Astrocyte of the cerebellum (primary cell): ENCODE measurements at places on chromosomes 3 and 15.

DNA sequence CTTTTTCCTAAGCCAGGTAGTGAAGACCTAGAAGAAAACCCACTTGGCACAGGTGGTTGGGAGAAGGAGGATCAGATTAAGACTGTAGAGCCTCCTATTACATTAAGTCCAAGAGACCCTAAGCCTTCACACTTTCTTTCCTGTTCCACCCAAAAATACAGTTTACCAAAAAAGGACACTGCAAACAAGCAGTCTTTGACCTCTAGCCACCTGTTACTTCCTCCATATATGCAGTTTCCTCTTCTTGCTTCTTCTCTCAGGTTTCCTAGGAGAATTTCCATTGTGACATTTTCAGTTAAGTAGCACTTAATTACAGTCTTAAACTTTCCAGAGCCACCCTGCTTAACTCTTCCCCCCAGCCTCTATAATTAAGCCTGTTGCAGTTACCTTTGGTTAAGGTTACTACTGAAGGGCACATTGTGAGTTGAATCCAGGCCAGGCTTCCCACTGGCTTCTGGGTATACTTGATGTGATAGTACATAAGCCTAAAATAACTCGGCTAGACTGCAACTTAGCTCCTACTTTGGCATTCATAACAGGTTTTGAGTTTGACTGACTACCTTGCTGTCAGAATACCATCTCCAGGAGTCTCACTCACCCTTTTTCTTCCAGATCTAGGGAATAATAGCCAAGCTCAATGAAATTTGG is 114.2 kb upstream of the UMPS start:
- no peak for DNase-seq

GRCh38 chr15:84600331-84600686 is 500 bp upstream of the ZSCAN2 start:
- DNase-seq = peak; percentile 48

- no peak for DNase-seq
Observed at GRCh38 chr15:93855181-93855826, 376.1 kb upstream of the MCTP2 start.

GRCh38 chr15:95267481-95267880 is 1036.1 kb downstream of the MCTP2 start:
- no peak for DNase-seq

DNA sequence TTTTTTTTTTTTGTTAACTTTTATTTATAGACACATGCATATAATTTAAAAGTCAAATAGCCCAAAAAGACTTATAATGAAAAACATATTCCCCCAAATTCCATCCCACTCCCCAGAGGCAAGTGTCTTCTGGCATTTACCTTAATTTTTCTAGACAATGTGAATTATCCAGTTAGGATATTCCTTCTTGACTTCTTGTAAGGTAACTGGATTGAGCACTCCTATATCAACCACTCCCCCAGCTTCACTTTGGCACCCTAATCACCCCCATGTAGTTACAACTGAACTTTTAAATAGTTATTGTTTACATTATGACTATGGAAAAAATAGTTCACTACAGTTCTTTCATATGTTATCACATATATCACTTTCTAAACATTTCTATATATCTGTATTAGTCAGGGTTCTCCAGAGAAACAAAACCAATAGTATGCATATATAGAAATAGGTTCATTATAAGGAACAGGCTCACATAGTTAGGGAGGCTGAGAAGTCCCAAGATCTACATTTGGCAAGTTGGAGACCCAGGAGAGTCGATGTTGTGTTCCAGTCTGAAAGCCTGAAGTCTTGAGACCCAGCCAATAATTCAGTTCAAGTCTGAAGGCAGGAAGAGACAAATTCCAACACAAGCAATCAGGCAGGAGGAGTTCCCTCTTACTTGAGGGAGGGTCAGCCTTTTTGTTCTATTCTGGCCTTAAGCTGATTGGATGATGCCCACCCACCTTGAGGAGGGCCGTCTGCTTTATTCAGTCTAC is 175.8 kb downstream of the THSD4 start:
- DNase-seq = no peak

- no peak for DNase-seq
Observed at GRCh38 chr15:33788906-33789540, 179.3 kb upstream of the CHRM5 start.

- DNase-seq = peak; percentile 92
Observed at GRCh38 chr3:111859974-111860859, 1.2 kb downstream of the PHLDB2 start.

DNA sequence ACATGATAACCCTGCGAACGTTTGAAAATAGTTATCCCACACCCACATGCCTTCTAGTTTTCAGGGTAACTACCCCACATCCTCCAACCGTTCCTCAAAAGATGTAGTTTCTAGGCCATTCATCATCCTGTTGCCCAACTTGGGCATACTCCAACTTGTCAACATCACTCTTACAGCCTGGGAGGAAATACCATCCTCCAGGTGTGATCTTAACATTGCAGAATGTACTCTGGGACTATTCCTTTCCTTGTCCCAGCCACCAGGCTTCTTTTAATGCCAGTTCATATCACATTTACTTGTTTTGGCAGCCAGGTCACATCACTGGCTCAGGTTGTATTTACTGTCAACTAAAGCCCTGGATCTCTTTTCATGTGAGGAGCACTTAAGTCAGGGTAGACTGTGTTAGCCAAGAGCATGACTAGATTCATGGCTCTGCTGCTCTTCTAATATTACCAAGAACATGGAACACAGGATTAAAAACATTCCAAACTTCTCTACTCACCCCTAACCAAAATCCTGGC is 4.0 kb upstream of the DENND6A start:
- no peak for DNase-seq

DNA sequence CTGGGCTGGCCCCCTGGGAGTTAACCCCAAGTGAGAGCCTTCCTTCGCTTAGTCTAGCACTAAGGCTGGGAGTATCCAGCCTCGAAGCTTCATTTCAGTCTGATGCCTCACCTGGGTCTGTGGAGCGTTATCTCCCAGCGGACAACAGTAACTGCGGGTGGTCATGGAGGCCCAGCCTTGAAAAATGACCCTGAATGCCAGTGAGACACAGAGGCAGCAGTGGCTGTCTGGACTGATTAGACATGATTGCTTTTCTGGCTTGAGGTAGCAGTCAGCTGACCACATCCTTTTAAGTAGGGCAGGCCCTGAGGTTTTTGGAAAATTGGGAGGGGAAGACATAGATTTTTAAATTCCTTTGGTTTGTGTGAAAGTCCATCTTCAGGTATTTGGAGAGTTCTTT is 28.2 kb upstream of the TRIM59 start:
- DNase-seq = peak; percentile 12

- peak; percentile 13 for DNase-seq
Observed at GRCh38 chr3:15860014-15860934, 62.5 kb upstream of the ANKRD28 start.

DNA sequence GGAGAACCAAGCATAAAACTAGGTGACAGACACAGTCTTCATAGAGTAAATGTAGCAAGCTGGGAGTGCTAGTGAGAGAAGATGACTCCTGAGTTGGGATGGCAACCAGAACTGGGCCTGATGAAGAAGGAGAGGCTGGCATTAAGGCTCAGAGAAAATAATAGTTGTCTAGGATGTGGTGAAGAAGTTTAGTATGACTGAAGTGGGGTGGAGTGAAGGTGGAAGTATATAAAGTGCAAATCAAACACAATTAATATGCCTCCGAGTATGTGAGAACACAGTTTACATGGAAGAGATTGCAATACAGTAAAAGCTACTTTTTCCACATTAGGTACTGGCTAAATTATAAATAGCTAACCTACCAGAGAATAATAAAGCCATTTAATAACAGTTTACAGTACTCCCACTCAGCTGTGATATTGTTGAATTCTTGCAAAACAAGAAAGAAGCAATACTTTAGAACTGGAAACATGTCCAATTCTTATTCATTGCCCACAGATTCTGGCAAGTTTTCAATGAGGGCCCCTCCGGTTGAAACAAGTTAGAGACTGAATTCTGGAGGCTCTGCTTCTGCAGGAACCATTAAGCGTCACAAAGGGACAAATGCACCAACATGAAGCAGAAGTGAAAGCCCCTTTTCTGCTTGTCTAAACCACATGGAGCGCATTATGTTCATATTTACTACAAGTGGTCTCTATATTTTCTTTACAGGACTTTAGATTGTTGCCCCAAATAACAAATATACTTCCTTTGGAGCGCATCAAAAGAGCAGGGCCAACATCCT is 243.7 kb downstream of the SLC9A9 start:
- DNase-seq = no peak

DNA sequence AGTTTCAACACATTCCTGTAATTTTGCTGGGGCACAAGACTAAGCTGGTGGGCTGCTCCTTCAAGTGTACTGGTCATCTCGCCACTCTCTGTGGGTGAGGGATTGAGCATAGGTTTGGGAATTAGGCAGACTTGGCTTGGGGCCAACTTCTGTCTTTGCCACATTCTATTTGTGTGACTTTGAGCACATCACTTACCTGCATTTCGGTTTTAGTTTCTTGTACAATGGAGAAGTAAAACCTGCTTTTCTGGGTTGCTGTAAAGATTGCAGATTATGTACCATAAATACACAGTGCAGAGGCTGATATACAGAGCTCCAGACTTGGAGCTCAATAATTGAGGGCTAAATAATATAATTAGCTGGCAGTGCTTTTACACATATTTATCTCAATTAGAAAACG is 162.1 kb downstream of the C3orf38 start:
- DNase-seq = no peak

- DNase-seq = no peak
Observed at GRCh38 chr15:33662014-33662413, 306.3 kb upstream of the CHRM5 start.

DNA sequence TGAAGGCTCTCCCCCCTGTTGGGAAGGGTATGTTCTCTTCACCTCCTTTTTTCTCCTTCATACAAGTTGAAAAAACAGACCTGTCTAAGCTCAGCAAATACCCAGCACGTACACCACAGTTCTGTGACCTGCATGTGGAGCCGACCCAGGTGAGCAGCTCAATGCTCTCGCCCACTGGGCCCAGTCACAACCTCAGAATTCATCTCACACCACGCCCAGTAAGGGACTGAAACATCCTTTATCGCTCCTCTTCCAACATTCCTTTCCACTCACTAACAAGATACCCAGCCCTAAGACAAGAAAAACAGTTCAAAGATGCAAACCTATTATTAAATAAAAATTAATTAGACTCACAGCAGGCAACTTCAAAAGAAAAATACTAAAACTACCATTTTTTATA is 68.9 kb downstream of the FOXP1 start:
- DNase-seq = no peak

GRCh38 chr3:149332227-149332765 is 1.1 kb downstream of the TM4SF18 start:
- DNase-seq = no peak

- no peak for DNase-seq
Observed at GRCh38 chr3:45059132-45059531, 33.0 kb downstream of the CLEC3B start.

GRCh38 chr15:74240897-74241614 is 4.9 kb downstream of the CCDC33 start:
- DNase-seq = no peak

DNA sequence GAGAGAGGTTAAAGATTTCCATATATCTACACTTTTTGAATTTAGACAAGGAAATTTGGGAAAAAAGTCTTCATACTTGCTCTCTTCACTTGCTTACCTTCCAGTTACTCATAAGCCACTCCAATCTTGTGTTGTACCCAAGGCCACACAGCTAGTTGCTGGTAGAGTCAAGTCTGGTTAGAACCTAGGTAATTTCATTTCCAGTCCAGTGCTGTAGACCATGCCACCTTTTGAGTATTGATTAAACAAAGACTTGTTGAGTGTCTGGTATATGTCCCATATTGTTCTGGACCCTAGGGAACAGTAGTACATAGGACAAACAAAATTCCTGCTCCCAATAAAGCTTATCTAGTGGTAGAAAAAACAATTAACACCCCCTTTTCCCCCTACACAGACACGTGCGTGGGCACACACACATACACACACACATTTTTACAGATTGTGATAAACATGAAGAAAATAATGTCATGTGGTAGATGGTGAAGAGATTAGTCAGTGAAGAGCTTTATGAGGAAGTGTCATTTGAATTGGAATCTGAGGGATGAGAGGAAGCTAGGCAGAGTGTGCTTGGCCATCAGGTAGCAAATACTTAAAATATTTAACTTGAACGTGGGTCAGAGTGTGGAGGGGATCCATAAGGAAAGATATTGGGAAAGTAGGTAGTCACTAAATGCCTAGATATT is 2.1 kb downstream of the CMC1 start:
- no peak for DNase-seq

GRCh38 chr3:11021611-11022011 is 29.1 kb downstream of the SLC6A1 start:
- DNase-seq = no peak

DNA sequence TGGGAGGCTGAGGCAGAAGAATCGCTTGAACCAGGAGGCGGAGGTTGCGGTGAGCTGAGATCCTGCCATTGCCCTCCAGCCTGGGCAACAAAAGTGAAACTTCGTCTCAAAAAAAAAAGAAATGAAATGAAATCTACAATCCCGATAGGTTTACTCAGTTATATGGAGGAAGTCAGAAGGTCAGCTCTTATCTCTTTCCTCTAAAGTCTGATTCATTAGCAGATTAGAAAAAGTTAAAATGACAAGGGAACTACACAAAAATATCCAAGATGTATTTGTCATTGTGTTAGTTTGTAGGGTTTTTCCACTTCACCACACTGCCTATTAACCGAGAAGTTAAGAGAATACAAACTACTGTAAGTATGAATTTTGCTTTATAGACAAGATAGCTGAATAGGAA is 420.6 kb downstream of the SHQ1 start:
- no peak for DNase-seq

GRCh38 chr3:68424796-68425460 is 507.4 kb downstream of the TAFA4 start:
- no peak for DNase-seq

DNA sequence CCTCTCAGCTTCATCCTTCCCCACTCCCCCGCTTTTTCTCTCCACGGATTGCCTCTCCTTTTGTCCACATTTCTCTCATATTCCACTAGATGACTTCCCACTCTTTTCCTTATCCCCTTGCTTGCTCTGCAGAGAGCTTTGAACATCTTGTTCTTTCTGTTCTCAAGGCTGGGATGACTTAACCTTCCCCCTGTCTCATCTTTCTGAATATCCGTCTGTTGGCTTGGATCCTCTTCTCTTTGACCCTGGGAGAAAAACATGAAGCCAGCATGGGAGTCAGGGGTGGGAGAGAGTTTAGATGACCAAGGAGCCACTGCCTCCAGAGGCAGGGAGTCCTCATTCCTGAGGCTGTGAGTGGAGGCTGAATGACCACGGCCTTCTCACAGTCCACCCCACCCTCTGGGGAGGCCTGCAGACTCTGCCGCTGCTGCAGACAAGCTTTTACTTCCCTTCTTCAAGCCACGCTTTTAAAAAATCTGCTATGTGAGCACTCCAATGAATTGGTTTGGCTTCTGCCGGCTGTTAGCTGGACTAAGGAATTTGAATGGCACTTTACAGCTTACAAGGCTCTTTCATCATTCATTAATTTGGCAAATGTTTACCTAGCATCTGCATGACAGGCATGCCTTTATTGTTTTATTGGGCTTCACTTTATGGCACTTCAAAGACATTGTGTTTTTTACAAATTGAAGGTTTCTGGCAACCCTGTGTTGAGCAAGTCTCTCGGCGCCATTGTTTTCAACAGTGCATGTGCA is 111.6 kb upstream of the SLC6A6 start:
- no peak for DNase-seq
